ENCODE measurements at places on chromosomes 11 and 22. TPM values are rescaled to one million over a fixed set of nuclear protein-coding genes. Genes with fewer than 3 reads are reported as not detected.

Gene DTX4
- total RNA-seq = 0.24 TPM

Gene FGF4
- not detected for total RNA-seq

Gene OR52E8
- not detected for total RNA-seq

Gene OR4C6
- not detected for total RNA-seq

Gene APOC3
- not detected for total RNA-seq

Gene SLC22A12
- not detected for total RNA-seq

Gene SCN4B
- 0.33 TPM for total RNA-seq

Measured in CD8-positive, alpha-beta memory T cell (primary cell).